Astrocyte (in vitro differentiated cells and primary cell): ENCODE measurements at places on chromosomes 13 and 19. TPM values are rescaled to one million over a fixed set of nuclear protein-coding genes. Genes with fewer than 3 reads are reported as not detected.

The FAM83E gene
- total RNA-seq: 1.3 and 1.7 TPM in 2 replicates

The SLC10A2 gene
- total RNA-seq: not detected in 2 replicates

The SLC25A41 gene
- 0.55 and 0.75 TPM in 2 replicates for total RNA-seq

The LSR gene
- total RNA-seq: 8.4 and 18.1 TPM in 2 replicates

The PEX11G gene
- 1.7 and 2.2 TPM in 2 replicates for total RNA-seq

GRCh38 chr19:49255674-49256073 lies 69.3 kb downstream of the SLC6A16 start:
- H3K36me3 ChIP-seq: no peaks in the 10 kb centered on the region
- no peaks in the 10 kb centered on the region for H3K27me3 ChIP-seq
- DNase-seq: no peak
- H3K27ac ChIP-seq: no peak overlapping the region
- H3K4me3 ChIP-seq: no peak overlapping the region

GRCh38 chr13:105972811-105973590 lies 562.5 kb downstream of the EFNB2 start:
- H3K36me3 ChIP-seq: no peaks in the 10 kb centered on the region
- H3K27ac ChIP-seq: no peak overlapping the region
- H3K4me3 ChIP-seq: no peak overlapping the region
- H3K4me1 ChIP-seq: no peaks in the 10 kb centered on the region
- no peaks in the 10 kb centered on the region for H3K27me3 ChIP-seq
- no peak for DNase-seq

DNA sequence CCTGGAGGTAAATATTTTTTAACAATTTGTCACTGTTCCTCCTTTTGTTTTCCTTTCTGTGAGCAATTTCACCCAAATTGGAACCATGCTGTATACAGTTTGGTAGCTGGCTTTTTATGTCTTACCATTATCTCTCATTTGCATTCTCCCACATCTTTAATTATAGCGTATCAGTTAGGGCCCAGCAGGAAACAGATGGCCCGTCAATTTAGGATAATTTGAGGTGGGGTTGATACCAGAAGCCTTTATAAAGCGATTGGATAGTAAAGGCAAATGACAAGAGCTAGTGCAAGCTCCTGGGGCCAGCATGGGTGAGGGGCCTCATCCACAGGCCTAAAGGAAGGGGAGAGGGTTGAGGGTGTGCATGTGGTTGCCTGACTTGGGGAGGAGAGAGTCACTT lies 3.8 kb upstream of the IFNL4 start:
- H3K4me1 ChIP-seq: no peaks in the 10 kb centered on the region
- peaks cover 39% of the 10 kb centered on the region for H3K27me3 ChIP-seq
- no peak overlapping the region for H3K4me3 ChIP-seq

DNA sequence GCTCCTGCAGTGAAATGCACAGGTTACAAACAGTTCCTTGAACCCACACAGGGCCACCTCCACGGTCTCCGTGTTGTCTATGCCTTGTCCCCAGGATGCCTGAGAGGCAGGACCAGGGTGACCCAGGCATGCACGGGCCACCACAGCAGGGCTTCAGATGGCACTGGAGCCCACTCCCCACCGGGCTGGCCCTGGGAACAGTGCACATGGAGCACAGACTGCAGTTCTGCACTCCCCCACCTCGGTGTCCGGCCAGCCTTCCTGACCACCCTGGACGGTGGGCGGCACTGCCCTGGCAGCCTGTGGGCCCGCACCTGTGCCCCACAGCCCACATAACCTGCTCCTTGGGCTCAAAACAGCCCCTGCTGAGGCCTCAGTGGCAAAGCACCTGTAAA lies 14.3 kb upstream of the SLC35E1 start:
- H3K27ac ChIP-seq: peak overlapping the region; percentile 9
- H3K4me1 ChIP-seq: peaks cover 48% of the 10 kb centered on the region
- DNase-seq: no peak
- no peaks in the 10 kb centered on the region for H3K27me3 ChIP-seq

DNA sequence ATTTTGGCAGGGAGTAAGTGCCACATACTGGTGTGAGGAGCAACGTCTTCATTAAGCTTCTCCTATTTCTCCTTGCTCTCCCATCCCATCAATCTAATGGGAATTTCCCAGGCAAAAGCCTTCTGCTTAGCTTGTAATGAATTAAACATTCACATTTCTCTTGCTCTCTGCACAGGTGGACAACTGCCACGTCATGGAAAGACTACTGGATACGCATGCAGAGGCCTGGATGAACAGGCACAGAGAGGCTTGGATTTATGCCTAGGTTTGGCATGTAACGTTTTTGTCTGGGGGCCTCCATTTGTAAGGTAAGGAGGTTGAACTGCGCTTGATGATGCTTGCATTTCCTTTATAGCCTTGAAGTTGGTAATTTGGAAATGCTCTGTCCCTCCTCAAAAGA lies 374.8 kb downstream of the KLF12 start:
- no peak overlapping the region for H3K4me3 ChIP-seq
- H3K4me1 ChIP-seq: no peaks in the 10 kb centered on the region
- H3K36me3 ChIP-seq: peaks cover 3% of the 10 kb centered on the region

GRCh38 chr13:56932104-56932503 lies 208.6 kb upstream of the PRR20A start:
- H3K27ac ChIP-seq: no peak overlapping the region
- H3K36me3 ChIP-seq: no peaks in the 10 kb centered on the region
- no peaks in the 10 kb centered on the region for H3K4me1 ChIP-seq
- H3K4me3 ChIP-seq: no peak overlapping the region

- no peaks in the 10 kb centered on the region for H3K36me3 ChIP-seq
- DNase-seq: peak; percentile 44
These were observed 391.3 kb downstream of the TDRD3 start for GRCh38 chr13:60788156-60788829.

DNA sequence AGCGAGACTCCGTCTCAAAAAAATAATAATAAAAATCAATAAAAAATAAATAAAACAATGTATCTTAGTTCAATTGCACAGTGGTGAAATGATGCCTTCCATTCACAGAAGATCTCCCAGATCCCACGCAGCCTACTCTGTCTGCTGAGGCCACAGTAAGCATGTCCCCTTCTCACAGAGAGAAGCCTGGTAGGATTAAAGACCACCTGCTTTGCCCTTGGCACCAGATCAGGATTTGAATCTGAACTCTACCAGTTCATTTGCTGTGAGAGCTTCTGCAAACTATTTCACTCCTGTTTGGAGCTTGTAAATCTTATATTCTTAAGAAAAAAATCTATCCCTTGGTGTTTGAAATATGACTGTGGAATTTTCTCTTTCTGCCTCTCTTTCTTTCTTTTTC lies 2.2 kb upstream of the SLC7A1 start:
- H3K4me3 ChIP-seq: no peak overlapping the region
- DNase-seq: no peak
- H3K36me3 ChIP-seq: no peaks in the 10 kb centered on the region
- no peaks in the 10 kb centered on the region for H3K27me3 ChIP-seq

GRCh38 chr13:65268009-65268408 lies 1962.1 kb downstream of the PCDH9 start:
- no peak overlapping the region for H3K27ac ChIP-seq
- DNase-seq: no peak
- no peaks in the 10 kb centered on the region for H3K36me3 ChIP-seq
- H3K4me1 ChIP-seq: no peaks in the 10 kb centered on the region
- no peaks in the 10 kb centered on the region for H3K27me3 ChIP-seq
- H3K4me3 ChIP-seq: no peak overlapping the region

- H3K4me3 ChIP-seq: no peak overlapping the region
- peak; percentile 82 for DNase-seq
- peaks cover 8% of the 10 kb centered on the region for H3K4me1 ChIP-seq
- no peaks in the 10 kb centered on the region for H3K27me3 ChIP-seq
These were observed 299.7 kb downstream of the DLEU7 start for GRCh38 chr13:50543782-50544181.

DNA sequence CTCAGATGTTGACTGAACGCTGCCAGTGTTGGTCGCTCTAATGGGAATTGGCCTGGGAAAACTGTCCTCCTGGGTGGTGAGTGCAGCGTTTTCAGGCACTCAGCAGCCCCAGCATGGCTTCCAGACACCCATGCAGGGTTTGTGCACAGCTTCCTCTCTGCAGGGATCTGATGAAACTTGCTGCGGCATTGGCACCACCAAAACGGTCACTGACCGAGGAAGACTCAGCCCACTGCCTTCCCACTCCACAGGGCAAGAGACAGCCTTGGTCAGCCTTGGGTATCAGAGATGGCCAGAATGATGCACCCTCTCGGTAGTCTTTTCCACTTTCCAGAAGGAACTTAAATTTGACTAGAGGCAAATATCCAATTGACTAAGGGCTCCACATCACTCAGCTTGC lies 398.9 kb downstream of the IRS2 start:
- H3K4me1 ChIP-seq: peaks cover 25% of the 10 kb centered on the region
- DNase-seq: no peak
- no peak overlapping the region for H3K27ac ChIP-seq
- no peaks in the 10 kb centered on the region for H3K36me3 ChIP-seq
- no peak overlapping the region for H3K4me3 ChIP-seq
